Right lung (tissue), 10 donors: ENCODE measurements at places on chromosomes 7 and 10.
A peak's percentile ranks its signal among the peaks of the same experiment; 100 is the strongest.

DNA sequence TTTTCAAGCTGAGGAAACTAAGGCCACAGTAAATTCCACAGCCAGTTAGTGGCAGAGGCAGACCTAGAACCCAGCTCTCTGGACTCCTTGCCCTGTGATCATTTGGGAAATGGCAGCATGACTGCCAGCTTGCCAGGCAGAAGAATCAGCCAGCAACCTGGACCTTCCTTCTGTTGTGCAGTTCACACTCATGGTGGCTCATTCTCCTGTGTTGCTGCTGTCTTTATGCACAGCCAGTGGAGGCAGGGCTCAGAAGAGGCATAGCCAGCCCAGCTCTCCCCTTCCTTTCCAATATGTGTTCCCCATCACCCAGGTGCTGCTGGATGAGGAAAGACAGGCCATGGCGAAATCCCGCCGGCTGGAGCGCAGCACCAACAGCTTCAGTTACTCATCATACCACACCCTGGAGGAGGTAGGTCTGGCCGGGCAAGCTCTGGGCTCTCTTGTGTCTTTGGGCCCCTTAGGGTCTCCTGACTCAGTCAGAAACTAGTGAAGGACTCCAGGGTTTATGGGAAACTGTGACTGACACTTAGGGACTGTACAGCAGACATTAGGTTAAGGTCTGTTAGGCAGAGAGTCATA is 14.8 kb downstream of the CPA5 start:
- DNase-seq = no peak

DNA sequence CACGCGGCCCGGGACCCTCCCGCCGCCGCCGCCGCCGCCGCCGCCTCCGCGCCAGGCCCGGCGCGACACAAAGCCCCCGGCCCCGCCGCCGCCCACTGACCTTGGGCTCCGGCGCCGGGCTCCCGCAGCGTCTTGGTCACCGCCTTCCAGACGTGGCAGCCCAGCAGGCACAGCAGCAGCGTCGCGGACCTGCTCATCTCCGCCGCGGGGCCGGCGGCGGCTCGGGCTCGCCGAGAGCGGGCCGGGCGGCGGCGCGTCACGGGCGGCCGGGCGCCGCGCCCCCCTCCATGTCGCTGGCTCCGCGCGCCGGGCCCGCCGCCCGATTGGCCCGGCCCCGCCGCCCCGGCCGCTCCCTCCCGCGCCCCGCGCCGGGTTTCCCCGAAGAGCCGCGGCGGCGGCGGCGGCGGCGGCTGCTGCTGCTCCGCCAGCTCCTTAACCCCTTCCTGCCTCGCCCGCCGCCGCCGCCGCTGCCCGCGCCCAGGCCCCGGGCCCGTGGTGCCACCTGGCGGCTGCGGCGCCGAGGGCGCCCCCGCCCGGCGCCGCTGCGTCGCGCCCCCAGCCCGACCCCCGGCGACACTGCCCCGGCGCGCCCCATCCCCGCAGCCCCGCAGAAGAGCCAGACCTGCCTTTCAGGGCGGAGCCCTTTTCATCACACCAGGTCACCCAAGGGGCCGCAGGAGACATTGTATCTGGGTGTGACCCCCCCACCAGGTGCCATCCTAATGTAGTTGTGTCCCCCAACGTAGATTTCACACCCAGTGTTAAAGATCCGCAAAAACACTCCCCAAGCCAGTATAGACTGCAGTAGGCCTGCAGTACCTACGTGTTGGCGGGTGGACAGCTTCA is at the start of gene FAM171A1:
FAM171A1 (minus strand) TSS at position 434 of the 846 bp plus-strand sequence; CDS start at position 197, 237 bp downstream.
- DNase-seq = peak; percentile 51

- DNase-seq = no peak
Observed at GRCh38 chr7:41910940-41911600, 208.2 kb upstream of the INHBA start.

DNA sequence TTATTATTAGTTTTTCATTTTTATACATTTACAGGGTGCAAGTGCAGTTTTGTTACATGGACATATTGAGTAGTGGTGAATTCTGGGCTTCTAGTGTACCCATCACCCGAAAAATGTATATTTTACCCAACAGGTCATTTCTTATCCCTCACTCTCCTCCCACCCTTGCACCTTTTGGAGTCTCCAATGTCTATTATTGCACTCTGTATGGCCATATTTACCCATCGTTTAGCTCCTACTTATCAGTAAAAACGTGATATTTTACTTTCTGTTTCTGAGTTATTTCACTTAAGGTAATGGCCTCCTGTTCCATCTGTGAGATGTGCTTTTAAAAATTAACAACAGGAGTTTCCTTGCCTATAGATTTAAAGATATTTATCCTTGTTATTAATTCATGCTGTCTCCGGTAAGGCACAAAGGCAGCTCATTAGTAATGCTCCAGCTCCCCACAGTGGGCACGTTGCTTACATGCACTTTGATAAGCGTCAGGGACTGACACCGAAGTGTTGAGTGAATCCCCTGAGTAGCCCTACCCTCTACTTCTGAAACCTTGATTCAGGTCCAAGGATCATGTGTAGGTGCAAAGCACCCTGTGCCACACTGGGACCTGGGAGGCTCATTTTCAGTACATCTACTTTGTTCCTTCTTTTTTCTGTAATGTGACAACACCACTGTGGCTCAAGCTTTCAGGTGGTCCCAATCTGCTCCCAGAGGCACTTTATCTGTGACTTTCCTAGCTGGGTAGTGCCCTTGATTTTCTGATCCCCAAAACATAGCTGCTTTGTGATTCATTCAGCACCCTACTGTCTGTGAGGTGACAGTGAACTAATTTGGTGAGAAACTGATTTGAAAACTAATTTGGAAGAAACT is 27.3 kb downstream of the HYAL4 start:
- peak; percentile 36 for DNase-seq

DNA sequence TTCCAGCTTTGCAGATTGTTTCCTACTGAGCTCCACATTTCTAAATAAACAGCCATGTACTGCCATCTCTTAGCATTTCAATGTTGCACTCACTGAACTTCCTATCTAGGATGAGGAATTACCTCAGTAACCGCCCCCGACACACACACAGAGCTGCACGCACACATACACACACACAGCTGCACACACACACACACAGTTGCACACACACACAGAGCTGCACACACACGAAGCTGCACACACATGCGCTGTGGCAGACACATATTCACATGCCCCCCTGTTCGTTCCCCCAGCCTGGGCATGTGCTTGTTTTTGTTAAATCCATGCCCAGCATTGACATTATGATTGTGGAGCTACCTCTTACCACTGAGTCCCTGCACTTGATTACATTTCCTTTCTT is 39.6 kb upstream of the CNPY1 start:
- no peak for DNase-seq

- no peak for DNase-seq
Observed at GRCh38 chr10:33416209-33416608, 81.7 kb upstream of the NRP1 start.

GRCh38 chr10:79342811-79343561 is 4.3 kb upstream of the PPIF start:
- no peak for DNase-seq

DNA sequence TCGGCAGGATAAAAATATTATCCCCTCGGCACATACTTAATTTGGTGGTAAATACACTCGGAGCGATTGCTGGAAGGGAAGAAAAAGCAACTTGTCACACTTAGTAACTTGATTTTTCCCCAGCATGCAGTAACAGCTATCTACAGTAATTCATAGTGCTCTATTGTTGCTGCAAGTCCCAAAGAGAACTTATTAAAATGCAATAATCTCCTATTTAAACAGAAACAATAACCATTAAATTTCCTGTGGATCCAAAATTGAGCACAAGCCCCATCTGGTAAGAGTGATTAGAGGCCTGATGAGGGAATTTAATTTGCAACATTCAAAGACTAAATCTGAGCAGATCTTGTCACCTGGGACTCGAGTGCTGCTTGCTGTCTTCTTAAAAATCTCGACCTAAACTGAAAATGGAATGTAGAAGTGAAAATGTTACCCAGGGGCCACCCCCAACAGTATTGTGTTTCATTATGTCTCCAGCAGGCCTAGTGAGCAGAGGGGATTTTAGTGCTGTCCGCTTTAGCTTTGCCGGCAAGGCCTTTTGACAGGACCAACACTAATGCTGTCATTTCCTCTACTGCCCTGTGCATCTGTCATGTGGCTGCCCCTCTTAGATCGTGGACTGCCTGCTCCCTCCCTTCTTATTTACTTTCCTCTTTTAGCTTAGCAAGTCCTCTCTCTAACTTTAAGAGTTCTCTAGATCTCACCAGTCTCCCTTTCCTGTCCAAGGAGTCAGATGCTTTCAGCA is 639.7 kb downstream of the AUTS2 start:
- peak; percentile 6 for DNase-seq

DNA sequence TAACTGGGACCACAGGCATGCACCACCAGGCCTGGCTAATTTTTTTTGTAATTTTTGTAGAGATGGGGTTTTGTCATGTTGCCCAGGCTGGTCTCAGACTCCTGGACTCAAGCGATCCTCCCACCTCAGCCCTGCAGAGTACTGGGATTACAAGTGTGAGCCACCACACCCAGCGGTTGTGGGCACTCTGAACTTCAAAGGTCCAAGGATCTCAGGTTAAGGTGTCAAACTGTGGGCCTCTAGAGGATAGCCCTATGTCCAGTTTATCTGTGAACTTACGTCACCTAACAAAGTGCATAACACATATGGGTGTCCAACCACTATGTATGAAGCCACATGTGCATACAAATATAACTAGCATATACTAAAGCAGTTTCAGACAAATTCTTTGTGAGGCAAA is 3.2 kb upstream of the IL2RA start:
- no peak for DNase-seq

- DNase-seq = no peak
Observed at GRCh38 chr10:121444520-121445165, 153.6 kb downstream of the FGFR2 start.

GRCh38 chr7:149330914-149331567 is 69.0 kb downstream of the ZNF783 start:
- no peak for DNase-seq

DNA sequence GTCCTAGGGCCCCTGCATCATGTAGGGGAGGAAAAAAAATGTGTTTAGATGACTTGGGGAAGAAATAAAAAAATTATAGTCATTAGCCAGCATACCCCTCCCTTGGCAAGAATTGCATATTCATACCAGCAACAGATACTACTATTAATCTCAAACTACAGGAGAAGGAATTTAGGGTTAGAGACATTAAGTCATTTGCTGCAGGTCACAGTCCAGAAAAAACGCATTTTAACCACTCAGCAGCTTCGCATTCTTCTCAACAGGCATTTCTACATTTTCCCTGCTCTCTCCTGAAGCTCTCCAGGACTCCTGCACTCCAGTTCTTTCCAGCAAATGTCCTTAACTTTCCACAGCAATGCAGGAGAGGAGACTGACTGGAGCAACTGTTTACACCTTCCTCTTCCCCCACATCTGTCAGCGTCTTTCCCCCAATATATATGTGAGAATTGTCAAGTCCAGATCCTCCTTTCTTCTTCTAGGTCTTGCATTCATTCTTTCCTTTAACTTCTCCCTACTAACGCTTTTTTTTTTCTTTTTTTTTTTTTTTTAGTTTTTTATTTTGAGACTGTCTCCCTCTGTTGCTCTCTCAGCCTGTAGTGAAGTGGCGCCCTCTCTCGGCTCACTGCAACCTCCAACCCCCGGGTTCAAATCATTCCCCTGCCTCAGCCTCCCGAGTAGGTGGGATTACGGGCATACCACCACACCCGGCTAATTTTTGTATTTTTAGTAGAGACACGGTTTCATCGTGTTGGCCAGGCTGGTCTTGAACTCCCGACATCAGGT is 35.6 kb downstream of the PRPS1L1 start:
- no peak for DNase-seq

GRCh38 chr7:104767826-104768536 is 246.0 kb upstream of the KMT2E start:
- DNase-seq = no peak

GRCh38 chr10:89645742-89646172 is 715 bp upstream of the PANK1 start:
- DNase-seq = no peak

DNA sequence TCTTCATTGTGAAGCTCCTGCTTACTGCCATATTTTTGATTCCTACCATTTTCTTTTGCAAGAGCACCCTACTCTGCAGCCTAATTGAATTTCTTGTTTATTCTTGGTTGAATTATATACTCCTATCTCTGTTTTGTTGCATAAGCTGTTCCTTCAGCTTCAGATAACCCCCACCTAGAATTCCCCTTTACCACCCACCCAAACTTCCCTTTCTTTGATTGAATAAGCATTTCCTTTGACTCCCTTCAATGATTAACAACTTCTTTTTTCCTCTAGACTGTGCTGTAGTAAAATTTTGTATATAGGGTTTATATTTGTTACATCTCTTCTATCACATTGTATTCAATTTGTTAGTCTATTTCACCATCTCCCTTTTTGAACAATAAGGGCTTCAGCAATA is 168.1 kb downstream of the GPR37 start:
- DNase-seq = no peak

DNA sequence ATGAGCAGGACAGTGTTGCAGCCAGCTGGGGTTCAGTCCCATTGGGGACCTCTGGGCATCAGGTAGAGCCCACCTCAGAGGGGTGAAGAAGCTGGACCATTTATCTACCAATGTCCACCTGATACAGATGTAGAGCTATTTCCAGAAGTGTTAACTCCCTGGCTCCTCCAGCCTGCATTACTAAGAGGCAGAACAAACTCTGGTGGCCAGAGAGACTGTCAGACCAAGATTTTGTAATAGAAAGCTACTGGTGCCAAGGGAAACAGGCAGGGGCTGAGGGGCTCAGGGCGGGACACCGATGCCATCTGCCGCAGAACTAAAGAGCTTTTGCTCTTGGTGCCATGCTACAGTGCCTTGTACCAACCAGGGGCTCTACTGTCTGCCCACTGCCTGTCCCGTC is 268.2 kb upstream of the HABP2 start:
- no peak for DNase-seq

- no peak for DNase-seq
Observed at GRCh38 chr7:6453734-6454133, 6.0 kb upstream of the DAGLB start.

DNA sequence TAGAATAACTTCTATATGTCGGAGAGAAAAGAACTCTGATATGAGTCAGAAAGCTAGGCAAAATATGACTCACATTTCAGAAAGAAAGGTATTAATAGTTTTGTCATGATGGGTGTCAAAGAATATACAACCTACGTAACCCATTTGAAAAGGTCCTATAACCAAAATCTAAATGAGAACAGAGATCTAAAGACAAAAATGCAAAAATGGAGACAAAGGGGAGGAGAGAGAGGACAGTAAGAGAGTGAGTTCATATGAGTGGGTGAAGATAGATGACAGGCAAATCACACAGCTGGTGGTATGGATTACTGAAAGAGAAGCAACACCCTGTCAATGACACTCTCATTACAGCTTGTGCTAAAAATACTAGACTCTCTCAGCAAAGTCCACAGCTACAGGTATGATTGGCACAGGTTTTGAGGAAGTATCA is 25.6 kb downstream of the ANKMY2 start:
- DNase-seq = no peak

DNA sequence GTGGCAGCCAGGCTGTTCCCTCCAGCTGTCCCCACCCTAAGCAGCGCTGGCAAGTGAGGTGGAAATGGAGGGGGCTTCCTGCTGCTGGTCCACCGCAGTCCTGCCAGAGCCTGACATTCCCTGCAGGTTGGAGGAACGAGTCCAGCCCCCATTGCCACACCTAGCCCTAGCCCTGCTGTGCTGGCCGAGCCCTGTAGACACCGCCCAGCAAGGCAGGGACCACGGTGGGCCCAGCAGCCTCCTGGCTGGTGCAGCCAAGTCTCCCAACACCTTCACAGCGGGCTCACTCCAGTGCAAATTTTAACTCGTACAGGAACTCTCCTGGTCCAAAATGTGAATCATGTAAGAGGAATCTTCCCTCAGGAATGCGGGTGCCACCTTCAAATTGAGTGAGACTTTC is 116.3 kb downstream of the PAXIP1 start:
- DNase-seq = no peak

GRCh38 chr10:77290528-77291155 is 347.0 kb downstream of the KCNMA1 start:
- no peak for DNase-seq

- no peak for DNase-seq
Observed at GRCh38 chr10:129005804-129006203, 461.2 kb upstream of the MGMT start.
